ENCODE measurements at places on chromosomes 1 and 21.

DNA sequence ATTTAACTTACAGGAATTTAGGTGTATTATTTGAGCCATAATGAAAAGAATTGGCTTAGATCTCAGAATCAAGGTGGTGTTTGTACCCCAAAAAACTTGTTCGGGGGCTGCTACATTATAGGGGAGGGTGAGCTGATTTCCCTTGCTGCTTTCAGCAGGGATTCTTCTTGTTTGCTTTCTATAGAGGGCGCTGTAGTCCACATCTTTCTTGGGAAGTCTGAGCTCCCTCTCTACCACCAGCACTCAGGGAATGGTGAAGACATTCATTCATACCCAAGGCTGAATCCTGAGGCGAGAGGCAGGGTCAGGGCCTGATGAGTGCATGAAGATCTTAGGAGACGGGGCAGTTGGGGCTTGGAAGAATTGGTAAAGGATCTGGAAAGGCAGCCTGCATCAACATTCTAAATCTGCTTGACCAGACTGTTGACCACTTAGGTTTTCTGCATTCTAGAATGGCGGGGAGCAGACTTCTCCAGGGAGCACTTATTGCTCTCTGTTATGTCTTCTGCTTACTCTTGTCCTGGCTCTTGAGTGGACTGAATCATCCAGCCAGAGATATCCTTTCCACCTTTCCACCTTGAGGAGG, 18.9 kb downstream of the SPATA46 start:
- DNase-seq, result no peak

- DNase-seq, result no peak
Observed at GRCh38 chr1:8239306-8240023, 78.4 kb upstream of the SLC45A1 start.

GRCh38 chr1:226497991-226498639, 50.4 kb upstream of the STUM start:
- peak; percentile 62 for DNase-seq

DNA sequence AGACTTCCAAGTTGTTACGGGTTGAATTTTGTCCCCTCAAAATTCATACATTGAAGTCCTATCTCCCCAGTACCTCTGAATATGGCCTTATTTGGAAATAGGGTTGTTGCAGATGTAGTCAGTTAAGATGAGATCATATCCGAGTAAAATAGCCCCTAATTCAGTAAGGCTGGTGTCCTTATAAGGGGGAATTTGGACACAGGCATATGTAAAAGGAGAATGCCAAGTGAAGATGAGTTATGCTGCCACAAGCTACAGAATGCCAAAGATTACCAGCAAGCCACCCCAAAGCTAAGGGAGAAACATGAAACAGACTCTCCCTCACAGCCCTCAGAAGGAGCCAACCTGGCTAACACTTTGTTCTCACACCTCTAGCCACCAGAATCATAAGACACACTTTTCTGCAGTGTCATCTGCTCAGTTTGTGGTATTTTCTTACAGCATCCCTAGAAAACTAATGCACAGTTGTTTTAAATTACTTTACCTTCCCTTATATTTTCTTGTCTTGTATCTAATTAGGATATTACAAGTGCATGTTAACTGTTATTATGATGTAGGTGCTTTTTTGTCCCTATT, 43.3 kb upstream of the PRDX6 start:
- no peak for DNase-seq

- no peak for DNase-seq
Observed at GRCh38 chr1:29550119-29550841, 314.0 kb downstream of the PTPRU start.

- no peak for DNase-seq
Observed at GRCh38 chr1:1210726-1211540, 3.0 kb downstream of the TNFRSF4 start.

DNA sequence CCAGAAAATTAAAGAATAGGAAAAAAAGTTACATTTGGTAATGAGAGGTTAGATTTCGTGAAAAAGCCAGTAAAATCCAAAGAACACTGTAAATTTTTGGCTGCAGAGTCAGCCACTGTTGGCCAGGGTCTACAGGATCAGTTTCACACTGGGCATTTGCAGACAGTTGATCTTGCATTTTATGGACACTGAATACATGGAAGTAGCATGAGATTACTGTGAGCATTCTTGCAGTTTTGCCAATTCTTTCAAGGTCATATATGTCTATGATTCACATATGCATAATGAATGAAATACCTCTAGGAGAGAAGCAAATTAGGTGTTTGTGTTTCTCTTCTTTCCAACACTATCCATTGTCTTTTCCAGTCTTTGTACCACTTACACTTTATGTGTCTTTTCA, 200.8 kb upstream of the DPYD start:
- no peak for DNase-seq

- no peak for DNase-seq
Observed at GRCh38 chr1:10080523-10080922, 47.8 kb downstream of the UBE4B start.

DNA sequence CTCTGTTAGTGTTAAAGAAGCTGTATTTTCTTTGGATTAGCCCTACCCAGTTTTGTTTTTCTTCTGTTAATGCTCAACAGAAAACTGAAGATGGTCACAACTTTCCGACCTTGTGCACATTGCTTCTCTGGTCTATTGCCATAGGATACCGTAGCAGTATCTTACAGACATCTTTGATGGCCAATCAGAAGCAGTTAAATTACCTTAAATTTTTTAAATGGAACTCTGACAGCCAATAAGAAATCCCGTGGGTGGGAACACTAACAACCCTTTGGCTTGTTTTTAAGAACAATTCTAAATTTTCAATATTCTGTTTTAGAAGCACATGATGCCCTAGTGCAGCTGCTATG, 17.2 kb downstream of the NFYC start:
- DNase-seq, result no peak

- DNase-seq, result no peak
Observed at GRCh38 chr1:160164121-160164520, 12.7 kb downstream of the ATP1A4 start.

DNA sequence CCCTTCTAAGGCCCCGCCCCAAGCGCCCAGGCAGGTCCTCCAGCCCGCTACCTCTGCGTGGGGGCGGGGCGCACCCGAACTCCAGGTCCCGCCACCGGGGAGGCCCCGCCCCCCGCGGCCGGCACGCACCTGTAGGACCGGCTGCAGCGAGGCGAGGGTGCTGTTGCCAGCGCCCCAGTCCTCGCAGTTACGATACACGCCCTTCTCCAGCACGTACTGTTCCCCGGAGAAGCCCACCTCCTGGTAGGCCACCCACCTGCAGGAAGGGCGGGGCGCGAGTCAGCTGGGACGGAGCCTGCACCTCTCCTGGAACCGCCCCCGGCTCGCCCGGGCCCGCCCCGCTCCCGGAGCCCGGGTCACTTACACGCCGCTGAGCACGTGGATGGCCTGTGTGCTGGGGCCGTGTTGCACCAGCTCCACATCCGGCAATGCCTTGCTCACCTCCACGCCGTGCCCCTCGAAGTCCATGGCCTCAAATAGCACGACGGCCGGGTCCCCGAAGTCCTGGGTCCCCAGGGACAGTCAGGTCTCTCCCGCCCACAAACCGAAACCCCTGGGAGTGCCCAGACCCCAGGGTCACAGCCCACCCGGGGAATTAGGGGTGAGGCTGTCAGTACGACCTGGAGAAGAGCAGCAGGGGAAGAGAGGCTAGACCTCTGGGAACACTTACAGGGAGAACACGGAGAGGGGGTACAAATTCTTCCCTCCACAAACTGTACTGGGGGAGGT, 17.3 kb downstream of the CRYBG2 start:
- no peak for DNase-seq

GRCh38 chr1:165862448-165862847, 35.0 kb downstream of the UCK2 start:
- DNase-seq, result no peak

- DNase-seq, result no peak
Observed at GRCh38 chr1:197268012-197268411, at the start of gene CRB1. Gene CRB1, plus strand, starts transcription at chr1:197268252. Its CDS starts 161 bp downstream, at chr1:197268413.

DNA sequence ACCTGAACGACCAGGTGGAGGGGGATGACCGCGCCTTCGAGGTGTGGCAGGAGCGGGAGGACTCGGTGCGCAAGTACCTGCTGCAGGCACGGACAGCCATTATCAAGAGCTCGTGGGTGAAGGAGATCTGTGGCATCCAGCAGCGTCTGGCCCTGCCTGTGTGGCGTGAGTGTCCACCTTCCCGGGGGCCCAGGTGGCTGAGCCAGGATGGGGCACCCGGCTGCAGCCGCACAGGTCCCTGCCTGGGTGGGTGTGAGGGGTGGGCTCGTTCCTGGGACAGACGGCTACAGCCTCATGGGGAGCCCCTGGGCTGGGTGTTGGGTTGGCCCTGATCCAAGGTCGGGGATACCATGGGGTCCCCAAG, 65.2 kb downstream of the TRIM11 start:
- no peak for DNase-seq

DNA sequence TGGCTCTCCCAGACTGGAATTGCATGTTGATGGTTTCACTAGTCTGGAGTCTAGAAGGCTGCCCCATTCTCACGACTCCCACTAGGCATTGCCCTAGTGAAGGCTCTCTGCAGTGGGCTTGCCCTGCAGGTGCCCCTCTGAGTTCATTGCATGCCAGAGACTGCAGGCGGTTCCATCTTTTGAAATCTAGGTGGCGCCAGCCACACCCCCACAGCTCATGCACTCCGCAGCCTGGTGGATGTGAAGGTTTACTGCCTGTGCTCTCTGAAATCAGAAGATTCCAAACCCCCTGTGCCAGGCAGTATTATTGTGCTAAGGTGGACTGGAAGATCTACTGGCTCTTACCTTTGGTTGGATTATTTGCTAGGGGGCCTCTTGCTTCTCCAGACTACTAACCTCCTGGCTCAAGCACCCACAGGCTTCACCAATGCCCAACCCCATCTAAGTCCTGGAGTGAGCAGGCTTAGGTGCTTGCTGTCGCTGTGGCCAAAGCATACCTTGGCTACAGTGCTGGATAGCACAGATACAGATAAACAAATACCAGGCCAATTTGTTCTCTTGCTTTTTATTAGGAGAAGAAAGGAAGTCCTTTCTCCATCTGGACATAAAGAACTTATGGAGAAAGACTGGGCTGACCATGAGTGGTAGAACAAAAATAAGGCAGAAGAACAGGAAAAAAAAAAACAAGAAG, 83.5 kb upstream of the SIM2 start:
- DNase-seq, result no peak

DNA sequence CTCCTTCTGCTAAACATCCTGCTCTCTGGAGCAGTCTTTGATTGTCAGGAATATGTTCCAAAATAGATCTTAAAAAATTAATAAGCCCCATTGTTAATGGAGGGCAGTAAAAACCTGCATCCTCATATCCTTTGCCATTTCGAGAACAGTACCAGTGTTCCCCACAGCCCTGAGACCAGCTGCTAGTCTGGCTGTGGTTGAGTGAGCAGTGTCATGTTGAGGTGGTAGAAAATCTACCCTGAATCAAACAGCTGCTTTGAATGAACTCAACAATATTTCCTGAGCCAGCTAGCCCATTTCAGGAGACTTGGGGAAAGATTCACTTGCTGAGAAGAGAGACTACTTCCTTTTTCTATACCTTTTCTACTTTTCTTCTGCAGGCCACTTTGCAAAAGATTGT, 24.4 kb downstream of the FABP3 start:
- DNase-seq, result no peak

DNA sequence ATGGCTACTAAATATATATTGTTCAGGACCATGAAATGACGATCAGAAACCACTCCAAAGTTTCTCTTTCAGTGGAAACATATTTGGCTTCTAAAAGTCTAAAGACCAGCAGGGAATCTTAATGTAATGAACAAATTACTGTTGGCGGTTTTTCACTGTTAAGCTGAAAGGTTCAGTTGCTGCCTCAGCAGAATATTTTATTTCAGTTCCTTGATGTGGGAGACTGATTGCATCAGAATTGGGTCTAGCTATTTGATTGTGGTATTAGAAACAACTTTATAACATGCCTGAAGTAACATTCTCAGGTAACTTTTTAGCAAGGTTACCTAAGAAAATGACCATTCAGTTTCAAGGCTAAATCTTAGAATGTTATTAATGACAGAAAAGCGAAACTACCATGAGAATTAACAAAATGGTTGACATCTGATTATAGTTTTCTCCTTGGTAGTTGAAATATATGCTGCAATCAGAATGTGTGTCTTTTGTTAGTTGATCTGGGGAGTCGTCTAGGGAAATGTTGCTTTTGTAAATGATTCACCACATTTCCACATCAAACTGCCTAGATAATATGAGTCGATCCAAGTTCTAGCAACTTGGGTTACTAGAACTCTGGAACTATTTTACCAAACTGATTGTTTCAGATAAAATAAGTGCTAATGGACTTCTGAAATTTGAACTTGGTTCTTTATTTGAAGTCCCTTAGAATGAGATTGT, 200.4 kb downstream of the HMCN1 start:
- DNase-seq, result no peak

DNA sequence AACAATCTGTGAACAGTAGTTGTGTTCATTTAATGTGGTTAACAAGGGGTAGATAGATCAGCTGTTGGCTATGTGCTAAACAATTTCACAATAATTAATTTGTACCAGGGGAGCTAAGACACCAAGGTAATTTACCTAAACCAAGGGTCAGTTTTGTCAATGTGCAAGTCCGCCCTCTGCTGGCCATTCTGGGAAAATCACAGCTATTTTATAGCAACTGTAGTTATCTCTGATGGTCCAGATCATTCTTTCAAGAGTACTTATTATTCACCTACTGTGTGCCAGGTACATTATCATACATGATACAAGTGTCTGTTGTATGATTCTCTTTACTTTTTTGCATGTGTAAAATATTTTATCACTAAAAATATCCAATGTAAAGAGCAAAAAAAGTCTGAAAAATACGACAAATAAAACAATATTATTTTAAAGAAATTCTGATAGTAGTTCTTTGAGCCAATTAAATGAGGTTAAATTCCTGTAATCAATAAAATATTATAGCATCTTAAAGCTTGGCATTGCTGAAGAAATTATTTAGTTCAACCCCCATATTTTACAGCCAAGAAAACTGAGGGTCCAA, 312.3 kb upstream of the FAM78B start:
- peak; percentile 7 for DNase-seq

DNA sequence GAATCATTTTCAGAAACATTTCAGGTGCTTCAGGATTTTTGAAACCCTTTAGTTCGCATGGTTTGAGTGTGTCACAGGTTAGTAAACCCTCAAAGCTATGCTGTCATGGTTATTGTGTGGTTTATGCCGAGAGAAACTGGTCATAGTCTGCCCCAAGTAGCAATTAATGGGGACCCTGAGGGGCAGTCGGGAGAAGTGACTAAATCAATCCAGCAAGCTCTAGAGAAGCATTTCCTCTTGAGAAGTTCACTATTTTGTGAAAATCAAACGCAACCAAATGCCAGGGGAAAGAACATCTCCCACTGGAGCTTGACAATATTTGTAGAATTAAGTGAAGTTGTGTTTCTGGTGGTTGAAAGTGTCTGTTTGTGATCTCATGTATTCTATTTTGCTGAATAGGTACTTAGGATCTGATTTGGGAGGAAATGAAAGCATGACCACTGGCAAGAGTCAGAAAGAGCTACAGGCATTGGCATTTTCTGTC, 63.0 kb upstream of the BACH1 start:
- no peak for DNase-seq

GRCh38 chr21:38205940-38206339, 50.9 kb upstream of the KCNJ15 start:
- no peak for DNase-seq

Data from anterior cingulate cortex (tissue), 58 donors.